Activated CD4-positive, alpha-beta T cell treated with anti-CD3 and anti-CD28 coated beads for 48 hours (primary cell): ENCODE measurements at places on chromosomes 11 and 22.

DNA sequence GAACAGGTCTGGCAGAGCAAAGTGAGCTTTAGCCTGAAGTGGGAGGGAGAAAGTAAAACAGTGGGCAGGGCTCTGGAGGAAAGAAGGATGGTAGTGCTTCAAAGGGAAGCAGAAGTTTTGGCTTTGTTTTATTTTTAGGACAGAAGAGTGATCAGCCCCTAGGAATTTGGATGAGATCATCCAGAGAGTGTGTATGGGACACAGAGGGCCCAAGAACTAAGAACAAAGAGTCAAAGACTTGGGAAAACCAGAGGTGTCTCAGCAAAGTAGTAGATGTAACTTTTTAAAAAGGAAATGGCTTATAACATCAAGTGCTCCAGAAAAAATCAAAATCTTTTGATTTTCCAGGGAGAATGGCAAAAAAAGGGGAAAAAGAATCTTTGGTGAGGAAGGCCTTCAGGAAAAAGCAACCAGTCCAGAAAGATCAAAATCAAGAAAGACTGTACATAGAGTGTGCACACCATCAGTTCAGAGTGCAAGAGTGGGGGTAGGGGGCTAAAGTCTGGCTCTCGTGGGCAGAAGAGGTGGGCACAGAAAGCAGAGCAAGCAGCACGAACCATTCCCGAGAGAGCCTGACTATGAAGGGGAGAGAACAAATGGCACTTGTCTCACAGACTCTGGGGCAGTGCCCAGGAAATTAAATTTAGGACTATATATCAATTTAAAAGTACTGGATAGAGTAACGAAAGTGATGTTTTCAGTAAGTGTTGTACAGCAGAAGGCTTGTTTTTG is 30.0 kb downstream of the MAPK1 start:
- DNase-seq, result no peak

DNA sequence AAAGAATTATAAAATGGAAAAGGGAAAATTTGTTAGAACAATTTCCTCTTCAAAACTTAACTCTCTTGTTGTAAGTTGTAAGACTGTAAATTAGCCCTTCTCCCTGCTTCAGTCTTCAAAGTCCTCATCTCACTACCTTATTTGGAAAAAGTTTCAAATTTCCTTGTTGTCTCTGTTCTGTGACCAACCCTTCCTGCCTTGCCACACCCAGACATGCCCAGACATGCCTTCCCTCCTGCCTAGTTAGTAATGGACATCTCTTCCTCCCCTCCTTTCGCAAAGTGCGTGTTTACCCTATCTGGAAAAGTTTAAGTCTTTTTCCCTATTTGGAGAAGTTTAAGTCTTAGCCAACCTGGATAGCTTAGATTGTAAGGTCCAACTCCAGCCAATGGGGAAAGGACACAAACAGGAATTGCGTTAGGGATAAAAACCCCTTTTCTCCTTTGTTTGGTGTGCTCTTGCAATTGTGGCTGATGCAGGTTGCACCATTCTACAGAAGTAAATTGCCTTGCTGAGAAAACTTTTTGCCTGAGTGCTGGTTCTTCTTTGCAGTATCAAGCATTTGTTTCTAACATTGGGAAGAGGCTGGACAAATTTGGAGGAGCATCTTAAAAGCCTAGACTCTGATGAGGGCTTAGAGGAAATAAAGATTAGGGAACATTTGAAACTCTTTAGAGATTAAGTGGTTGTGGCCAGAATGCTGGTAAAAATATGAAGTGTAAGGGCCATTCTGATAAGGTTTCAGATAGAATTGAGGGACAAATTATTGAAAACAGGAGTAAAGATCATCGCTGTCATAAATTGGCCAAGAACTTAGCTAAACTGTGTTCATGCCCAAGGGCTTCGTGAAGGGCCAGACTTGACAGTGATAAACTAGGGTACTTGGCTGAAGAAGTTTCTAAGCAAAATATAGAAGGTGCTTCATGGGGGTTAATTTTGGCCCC is 15.4 kb downstream of the OR52K2 start:
- no peak for DNase-seq

- no peak for DNase-seq
These were observed 372.1 kb downstream of the FAT3 start for GRCh38 chr11:92596596-92597317.

- no peak for DNase-seq
These were observed 18.4 kb downstream of the LINC01488 start for GRCh38 chr11:69499918-69500284.

DNA sequence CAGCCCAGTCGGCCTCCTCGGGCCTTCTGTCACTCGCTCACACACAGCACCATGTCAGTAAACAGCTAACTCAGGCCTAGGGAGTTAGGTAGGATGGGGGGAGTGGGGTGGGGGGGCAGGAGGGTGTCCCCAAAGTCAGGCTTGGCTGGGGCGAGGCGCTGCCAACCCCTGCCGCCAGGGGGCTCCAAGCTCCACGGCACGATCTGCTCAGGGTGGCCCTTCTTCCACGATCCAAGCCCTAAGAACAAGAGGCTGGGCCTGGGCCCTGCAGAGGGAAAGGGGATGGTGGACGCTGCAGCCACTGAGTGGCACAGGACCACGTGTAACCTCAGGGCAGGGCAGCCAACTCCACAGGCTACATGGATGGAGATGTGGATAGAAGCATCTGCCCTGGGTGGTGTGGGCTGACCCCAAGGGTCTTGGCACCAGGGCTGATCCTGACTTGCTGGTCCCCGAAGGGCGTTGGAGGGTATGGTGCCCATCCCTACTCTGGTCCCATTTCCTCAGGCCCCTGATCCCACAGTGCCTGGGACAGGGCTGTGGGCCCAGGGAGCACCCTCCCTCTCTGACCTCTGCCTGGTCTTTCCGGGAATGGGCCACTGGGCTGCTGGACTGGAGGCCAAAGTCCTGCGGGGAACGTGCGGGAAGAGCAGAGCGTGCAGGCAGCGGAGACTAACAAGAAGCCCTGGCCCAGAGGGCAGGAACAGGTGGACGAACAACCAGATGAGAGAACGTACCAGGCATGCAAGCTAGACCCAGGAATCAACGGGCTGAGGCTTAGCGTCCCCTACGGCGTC is 29.1 kb upstream of the TXNRD2 start:
- DNase-seq, result peak; percentile 85

GRCh38 chr22:26395926-26396325 is 33.1 kb upstream of the ASPHD2 start:
- no peak for DNase-seq
